ENCODE measurements at places on chromosomes 6 and 20. TPM values are rescaled to one million over a fixed set of nuclear protein-coding genes. Genes with fewer than 3 reads are reported as not detected.

Gene CLVS2
- not detected for total RNA-seq

Gene SYNJ2
- 3.5 TPM for total RNA-seq

Gene METTL24
- total RNA-seq = 0.88 TPM

Gene RIPOR2
- total RNA-seq = 36.1 TPM

Gene EDEM2
- total RNA-seq = 24.0 TPM

Gene MAS1
- not detected for total RNA-seq

Gene BPIFB2
- not detected for total RNA-seq

Gene NMBR
- total RNA-seq = not detected

Gene CCDC170
- total RNA-seq = 10.3 TPM

Gene FOXQ1
- total RNA-seq = not detected

Gene TAAR2
- total RNA-seq = not detected

Gene IP6K3
- total RNA-seq = 1.1 TPM

Gene BPI
- not detected for total RNA-seq

Gene F13A1
- 493 TPM for total RNA-seq

Gene TUBB2B
- total RNA-seq = 2.2 TPM

Gene ADGRF5
- 30.4 TPM for total RNA-seq

Gene HTR1E
- not detected for total RNA-seq

Gene HFE
- 10.0 TPM for total RNA-seq

Gene MUC21
- total RNA-seq = not detected

Gene HLA-DQB1
- 15.8 TPM for total RNA-seq

Gene HM13
- 59.0 TPM for total RNA-seq

Gene TENT5A
- total RNA-seq = 16.3 TPM

Gene NOTCH4
- total RNA-seq = 66.5 TPM

Gene SSR1
- total RNA-seq = 68.3 TPM

Gene ZBTB12
- 0.38 TPM for total RNA-seq

Gene MDFI
- total RNA-seq = 1.6 TPM

Gene HLA-DOA
- total RNA-seq = 2.1 TPM
